Stomach (tissue), 19 donors: ENCODE measurements at places on chromosomes 13 and 19. TPM values are rescaled to one million over a fixed set of nuclear protein-coding genes. Genes with fewer than 3 reads are reported as not detected.

Gene PEX11G
- 8.8 TPM for polyA plus RNA-seq

DNA sequence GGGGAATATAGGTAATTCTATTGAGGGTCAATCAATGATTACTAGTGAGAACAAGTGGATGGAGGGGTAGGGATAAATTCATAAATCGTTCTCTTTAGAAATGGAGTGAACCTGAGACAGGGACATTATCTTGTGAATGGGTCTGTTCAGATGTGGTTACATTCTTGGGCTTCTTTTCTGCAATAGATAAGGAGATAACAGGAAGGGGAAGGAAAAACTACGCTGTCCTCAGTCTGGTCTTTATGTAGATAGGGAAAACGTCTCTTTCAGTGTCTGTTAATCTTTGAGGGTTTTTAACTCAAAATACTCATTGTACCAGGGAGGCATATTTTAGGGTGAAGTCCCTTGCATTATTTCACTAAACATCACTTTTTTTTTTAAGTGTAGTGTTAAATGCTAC is 266.7 kb upstream of the MAB21L1 start:
- no peaks in the 10 kb centered on the region for H3K4me1 ChIP-seq
- no peak overlapping the region for H3K27ac ChIP-seq
- DNase-seq = no peak
- H3K4me3 ChIP-seq = no peak overlapping the region
- H3K36me3 ChIP-seq = no peaks in the 10 kb centered on the region

Gene YIF1B
- 28.0 TPM for polyA plus RNA-seq

Gene TMPRSS9
- not detected for polyA plus RNA-seq

- H3K27ac ChIP-seq = no peak overlapping the region
- no peaks in the 10 kb centered on the region for H3K27me3 ChIP-seq
- H3K4me1 ChIP-seq = no peaks in the 10 kb centered on the region
- H3K36me3 ChIP-seq = no peaks in the 10 kb centered on the region
- H3K4me3 ChIP-seq = no peak overlapping the region
Observed at GRCh38 chr13:91563799-91564198, 165.4 kb downstream of the GPC5 start.

Gene RNF225
- polyA plus RNA-seq = not detected

Gene SPHK2
- 19.9 TPM for polyA plus RNA-seq

DNA sequence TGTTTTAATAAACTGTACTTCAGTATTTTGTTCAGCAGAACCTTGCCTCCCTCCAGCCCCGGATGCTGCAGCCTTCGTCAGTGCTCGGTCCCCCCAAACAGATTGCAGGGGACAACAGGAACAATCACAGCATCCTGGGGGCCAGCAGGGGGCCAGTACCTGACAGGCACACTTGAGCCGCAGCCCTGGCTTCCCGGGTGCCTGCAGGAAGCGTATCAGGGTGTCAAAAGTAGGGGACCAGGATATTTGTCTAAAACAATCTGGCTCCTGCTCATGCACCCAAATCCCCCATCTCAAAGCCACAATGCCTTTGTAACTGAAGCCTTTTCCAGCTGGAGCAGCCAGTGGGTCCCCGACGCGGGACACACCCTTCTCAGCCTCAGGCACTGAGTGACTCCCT is 167.5 kb upstream of the TSHZ3 start:
- H3K27ac ChIP-seq = no peak overlapping the region
- no peaks in the 10 kb centered on the region for H3K27me3 ChIP-seq
- H3K4me1 ChIP-seq = no peaks in the 10 kb centered on the region
- DNase-seq = no peak
- H3K4me3 ChIP-seq = no peak overlapping the region

GRCh38 chr13:106588367-106588766 is 20.4 kb upstream of the ARGLU1 start:
- peak overlapping the region; percentile 11 for H3K27ac ChIP-seq
- H3K36me3 ChIP-seq = no peaks in the 10 kb centered on the region
- no peaks in the 10 kb centered on the region for H3K27me3 ChIP-seq
- no peak overlapping the region for H3K4me3 ChIP-seq
- no peaks in the 10 kb centered on the region for H3K4me1 ChIP-seq
- DNase-seq = no peak

DNA sequence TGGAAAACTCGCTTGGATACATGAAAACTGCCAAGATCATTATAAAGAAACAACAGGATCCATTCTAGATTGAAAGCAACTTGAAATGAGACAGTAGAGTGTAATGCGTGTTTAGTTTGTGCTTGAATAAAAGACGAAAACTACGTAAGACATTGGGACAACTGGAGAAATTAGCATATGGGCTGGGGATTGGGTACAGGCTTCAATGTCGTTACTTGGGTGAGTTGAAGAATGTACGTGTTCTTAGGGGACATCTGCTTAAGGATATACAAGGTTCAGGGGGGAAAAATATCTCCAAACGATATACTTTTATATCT is 471 bp upstream of the ERVK3-1 start:
- no peaks in the 10 kb centered on the region for H3K27me3 ChIP-seq
- H3K27ac ChIP-seq = peak overlapping the region; percentile 93
- peaks cover 8% of the 10 kb centered on the region for H3K36me3 ChIP-seq
- peak overlapping the region; percentile 85 for H3K4me3 ChIP-seq

GRCh38 chr19:34381399-34382251 is 16.6 kb downstream of the GPI start:
- no peak overlapping the region for H3K4me3 ChIP-seq
- no peaks in the 10 kb centered on the region for H3K4me1 ChIP-seq
- DNase-seq = no peak
- peaks cover 97% of the 10 kb centered on the region for H3K36me3 ChIP-seq

- no peaks in the 10 kb centered on the region for H3K4me1 ChIP-seq
Observed at GRCh38 chr13:47039106-47039505, 142.3 kb upstream of the HTR2A start.

DNA sequence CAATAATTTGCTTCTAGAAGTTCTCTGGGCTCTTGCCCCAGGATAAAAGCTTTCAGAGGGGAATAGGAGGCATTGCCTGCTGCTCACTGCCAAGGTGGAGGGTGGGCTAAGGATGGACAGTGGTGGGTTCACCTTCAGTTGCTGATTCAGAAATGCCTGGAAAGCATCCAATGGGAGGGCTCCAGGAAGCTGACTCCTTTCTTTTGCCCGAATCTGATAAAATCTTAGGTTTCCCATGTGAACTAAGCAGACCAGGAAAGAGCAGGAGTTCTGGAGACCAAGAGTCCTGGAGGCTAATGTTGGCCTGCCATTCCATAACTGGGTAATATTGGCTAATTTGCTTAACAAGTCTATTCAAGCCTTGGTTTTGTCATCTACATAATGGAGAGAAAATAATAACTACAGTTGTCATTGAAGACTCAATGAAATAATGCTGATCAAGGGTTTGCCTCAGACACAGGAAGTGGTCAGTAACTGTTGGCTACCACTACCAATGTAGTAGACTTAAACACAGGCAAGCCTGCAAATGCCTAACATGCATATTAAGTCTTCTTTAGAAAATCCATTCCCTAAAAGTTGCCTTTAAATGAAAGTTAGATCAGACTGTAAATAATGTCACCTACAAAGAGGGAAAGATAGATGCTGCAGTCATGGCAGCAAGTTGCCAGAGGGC is 528.4 kb upstream of the NBEA start:
- H3K4me1 ChIP-seq = no peaks in the 10 kb centered on the region
- H3K27me3 ChIP-seq = no peaks in the 10 kb centered on the region
- H3K4me3 ChIP-seq = no peak overlapping the region
